HEK293T (cell line): ENCODE measurements at places on chromosomes 7 and 10.

GRCh38 chr10:119305860-119306513 lies 98.6 kb downstream of the GRK5 start:
- DNase-seq, result no peak

DNA sequence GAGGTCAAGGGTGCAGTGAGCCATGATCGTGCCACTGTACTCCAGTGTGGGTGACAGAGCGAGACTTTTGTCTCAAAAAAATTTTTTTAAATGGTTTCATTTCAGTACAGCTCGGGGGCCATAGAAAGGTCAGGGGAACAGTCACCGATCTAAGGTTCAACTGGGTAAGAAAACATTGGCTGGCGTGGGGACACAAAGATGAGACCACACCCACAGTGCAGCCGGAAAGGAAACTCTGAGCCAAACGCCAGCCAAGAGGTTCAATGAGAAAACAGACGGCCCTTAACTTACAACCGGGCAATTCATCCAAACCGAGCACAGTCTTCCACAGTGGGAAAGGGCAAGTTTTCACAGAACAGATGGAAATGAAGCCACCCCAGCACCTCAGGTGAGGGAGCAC lies 65.1 kb downstream of the SLC37A3 start:
- no peak for DNase-seq

DNA sequence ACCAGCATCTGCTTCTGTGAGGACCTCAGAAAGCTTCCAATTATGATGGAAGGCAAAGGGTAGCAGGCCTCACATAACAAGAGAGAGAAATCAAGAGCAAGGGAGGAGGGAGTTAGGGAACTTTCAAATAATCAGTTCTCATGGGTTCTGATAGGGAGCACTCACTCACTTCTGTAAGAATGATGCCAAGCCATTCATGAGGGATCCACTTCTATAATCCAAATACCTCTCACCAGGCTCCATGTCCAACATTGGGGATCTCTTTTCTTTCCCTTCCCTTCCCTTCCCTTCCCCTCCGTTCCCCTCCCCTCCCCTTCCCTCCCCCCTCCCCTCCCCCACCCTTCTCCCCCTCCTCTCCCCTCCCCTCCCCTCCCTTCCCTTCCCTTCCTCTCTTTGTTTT lies 884.6 kb upstream of the GHITM start:
- DNase-seq, result no peak

GRCh38 chr10:6274040-6274439 lies 71.3 kb downstream of the PFKFB3 start:
- no peak for DNase-seq
